ENCODE measurements at places on chromosomes 12 and 14.

- DNase-seq = no peak
These were observed 36.2 kb upstream of the KCNH3 start for GRCh38 chr12:49502590-49502989.

GRCh38 chr12:977156-977555 lies 13.9 kb upstream of the ERC1 start:
- no peak for DNase-seq

- DNase-seq = no peak
These were observed 48.7 kb upstream of the TRAF3 start for GRCh38 chr14:102728501-102728900.

- DNase-seq = no peak
These were observed 59.5 kb downstream of the ETNK1 start for GRCh38 chr12:22684140-22685118.

- no peak for DNase-seq
These were observed 153.1 kb upstream of the OTX2 start for GRCh38 chr14:56963381-56963780.

DNA sequence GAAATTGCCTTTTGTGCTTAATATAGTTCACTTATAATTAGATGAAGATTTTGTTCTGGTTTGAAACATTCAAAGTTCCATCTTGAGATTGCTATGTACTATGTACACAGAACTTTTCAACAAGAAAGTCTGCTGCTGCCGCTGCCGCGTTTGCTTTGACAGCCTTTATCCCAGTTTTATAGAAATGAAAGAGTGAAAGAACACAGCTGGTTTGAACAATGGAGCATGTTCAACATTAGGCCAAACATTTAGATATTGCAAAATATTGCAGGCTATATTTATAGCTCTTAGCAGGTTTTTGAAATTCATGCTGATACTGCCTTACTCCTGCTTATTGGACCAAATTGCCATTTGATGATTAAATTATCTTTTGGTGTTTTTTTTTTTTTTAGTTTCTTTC lies 299.8 kb upstream of the PRKD1 start:
- DNase-seq = no peak

All from stimulated activated CD4-positive, alpha-beta T cell treated with anti-CD3 and anti-CD28 coated beads, Interleukin-15, amount 100 ng/mL, for 48 hours (primary cell).